ENCODE measurements at places on chromosomes 13 and 19.

DNA sequence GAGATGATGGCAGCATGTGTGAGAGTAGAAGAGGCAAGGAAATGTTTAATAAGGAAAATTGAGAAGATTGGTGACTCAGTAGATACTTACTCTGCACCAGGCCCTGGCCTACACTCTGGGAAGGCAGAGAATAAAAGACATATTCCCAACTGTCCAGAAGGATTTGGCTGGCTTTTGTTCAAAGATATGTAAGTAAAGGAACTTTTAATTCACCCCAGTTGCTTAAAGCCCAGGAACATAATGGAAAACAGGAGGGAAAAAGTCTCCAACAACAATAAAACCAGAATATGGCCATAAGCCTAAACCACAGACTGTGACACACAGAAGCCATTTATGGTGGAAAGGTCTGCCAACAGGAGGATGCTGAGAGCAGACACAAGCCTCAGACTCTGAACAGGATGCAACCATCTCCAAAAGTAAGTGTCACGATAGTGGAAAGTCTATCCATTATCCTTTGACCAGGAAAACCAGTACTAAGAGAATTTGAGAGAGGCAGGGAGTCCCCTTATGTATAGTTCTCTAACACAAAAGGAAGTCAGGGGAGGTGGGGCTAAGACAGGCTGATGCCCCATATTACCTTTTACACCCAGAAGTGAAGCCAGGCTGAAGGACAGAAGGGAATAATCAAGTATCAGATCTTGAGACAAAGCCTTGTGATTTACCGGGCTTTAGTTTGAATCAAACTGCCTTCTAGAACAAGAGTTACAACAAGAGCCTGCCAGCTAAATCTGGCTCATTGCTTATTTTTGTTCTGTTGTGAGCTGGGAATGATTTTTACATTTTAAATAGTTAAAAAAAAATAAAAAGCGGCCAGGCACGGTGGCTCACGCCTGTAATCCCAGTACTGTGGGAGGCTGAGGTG, 169.5 kb upstream of the STARD13 start:
- DNase-seq = no peak

DNA sequence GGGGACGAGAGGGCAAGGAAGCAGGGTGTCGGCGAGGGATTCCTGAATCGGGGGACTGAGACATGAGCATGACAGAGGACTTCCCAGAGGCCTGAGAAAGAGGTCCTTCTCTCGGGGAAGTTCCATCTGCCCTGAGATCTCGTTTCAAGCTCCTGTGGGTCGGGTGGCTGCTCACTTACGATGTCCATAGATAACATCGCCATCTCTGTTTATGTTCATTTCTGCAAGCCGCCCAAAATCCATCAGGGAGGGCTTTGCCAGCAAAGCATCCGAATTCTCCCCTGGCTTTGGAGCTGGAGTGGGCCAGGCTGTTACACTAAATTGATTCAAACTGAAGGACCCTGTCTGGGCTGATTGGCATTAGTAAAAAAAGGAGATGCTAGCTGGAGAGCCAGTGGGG, 5.9 kb downstream of the DMKN start:
- DNase-seq = no peak

DNA sequence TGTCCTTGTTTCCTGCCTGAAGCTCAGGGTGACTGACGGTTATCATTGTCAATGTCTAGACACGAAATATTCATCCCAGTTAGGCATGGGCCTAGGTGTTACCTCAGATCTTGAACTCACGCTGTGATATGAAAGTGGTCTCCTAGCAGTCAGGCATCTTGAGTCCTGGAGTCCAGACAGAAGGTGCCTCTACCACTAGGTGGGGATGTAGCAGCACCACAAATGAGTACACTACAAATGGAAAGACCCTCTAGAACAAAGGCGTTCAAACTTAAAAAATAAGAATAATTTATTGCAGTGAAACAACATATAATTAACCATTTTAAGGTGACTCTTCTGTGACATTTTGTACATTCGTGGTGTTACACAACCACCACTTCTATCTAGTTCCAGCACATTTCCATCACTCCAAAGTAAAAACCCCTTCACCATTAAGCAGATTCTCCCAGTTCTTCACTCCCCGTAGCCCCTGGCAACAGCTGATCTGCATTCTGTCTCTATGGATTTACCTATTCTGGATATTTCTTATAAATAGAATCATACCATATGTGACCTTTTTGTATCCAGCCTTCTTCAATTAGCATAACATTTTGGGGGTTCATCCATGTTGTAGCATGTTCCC, 11.9 kb upstream of the FRY start:
- no peak for DNase-seq

GRCh38 chr13:35600137-35600536, 123.6 kb upstream of the MAB21L1 start:
- no peak for DNase-seq

DNA sequence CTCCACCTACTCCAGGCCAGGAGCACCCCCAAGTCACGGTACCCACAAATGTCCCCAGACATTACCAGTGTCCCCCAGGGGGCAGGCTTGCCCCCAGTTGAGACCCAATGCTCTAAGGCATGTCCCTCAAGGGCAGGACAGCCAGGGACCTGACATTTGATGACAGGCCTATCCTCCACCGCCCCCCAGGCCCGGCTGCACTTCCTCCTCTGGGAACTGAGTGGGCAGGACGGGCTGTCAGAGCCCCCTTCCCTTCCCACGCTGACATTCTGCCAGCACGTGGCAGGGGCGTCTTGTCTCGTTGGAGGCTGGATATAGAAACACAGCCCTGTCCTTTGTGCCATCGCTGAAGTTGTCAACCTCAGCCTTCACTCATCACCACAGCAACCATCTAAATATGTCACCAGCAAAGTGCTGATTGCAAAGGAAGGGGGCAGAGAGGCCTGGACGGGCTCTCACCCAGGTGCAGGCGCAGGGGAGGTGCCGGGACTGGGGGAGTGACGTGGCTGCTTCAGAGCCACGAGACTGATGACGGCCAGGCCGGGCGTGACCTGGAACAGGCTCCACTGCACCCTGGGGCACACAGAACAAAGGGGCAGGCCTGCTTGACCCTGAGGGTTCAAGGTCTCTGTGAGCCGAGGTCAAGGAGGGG, 38.4 kb downstream of the GNG7 start:
- no peak for DNase-seq

- peak; percentile 64 for DNase-seq
Observed at GRCh38 chr19:8505680-8506401, 3.4 kb upstream of the PRAM1 start.

GRCh38 chr19:8208922-8209461, at the start of gene CERS4:
TSS of gene CERS4 (plus strand) at chr19:8209370. CDS start at chr19:8251077, 41,707 bp downstream.
- DNase-seq = peak; percentile 52

GRCh38 chr13:48110931-48111721, 16.2 kb upstream of the MED4 start:
- no peak for DNase-seq

- no peak for DNase-seq
Observed at GRCh38 chr19:1122972-1123363, 19.2 kb downstream of the GPX4 start.

- DNase-seq = no peak
Observed at GRCh38 chr19:21789466-21790085, 22.2 kb upstream of the ZNF100 start.

GRCh38 chr19:39377373-39378362, 13.2 kb downstream of the PAF1 start:
- DNase-seq = no peak

- no peak for DNase-seq
Observed at GRCh38 chr19:55519451-55520311, 17.3 kb downstream of the SBK2 start.

DNA sequence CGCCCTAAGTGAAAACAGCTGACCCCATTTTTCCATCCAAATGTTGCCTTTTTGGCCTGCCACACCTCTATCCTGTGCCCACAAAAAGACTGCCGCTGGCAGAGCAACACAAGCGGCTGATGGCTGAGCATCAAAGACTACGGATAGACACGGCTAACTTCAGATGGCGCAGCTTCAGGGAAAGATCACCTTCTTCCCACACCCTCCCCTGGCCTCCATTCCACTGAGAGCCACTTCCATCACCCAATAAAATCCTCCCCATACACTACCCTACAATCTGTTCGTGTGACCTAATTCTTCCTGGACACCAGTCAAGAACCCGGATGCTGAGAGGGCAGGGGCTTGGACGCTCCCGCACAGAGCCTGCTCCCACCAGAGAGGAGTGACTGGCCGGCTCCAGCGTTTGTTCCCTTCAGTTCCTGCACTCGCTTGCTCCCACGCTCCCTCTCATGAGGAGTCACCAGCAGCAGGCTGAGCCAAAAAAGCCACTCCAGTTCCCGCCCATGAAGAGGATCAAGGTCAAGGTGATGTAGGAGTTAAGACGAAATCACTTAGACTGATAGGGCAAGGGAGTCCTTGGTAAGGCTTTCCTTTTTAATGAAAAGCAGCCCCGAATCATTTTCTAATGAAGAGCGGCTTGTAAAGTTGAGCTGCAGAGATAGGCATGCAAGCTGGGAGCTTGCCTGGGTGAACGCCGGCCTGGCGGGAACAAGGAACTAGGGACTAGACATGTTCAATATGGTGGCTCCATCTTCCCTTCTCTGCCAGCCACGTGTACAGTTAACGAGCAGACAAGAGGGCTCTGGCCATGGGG, 35.7 kb downstream of the TSKS start:
- DNase-seq = no peak

DNA sequence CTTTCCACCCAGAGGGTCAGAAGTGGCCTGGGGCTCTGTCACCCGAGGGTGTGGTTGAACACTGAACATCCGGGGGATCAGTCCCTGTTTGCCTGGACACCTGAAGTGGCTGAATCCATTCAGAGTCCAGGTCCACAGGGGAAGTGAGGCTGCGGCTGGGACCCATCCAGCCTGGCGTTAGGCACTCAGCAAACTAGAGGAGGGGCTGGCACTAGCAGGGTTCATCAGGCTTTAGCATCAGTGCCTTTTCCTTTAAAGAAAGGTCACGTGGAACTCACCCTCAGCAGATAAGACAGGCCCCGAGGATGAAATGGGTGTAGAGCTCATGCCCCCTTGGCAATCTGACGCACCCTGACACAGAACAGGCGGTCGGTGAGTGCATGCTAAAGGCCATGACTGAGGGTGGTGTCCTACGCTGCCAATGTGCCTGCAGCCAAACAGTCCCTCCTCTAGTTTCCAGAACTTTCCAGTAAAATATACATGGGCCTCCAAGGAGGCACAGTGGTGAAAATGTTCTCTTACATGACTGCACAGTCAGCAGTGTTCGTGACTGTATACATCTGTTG, 72.4 kb upstream of the ARHGEF7 start:
- no peak for DNase-seq

- no peak for DNase-seq
Observed at GRCh38 chr19:48480183-48480557, 11.0 kb downstream of the CYTH2 start.

GRCh38 chr19:22332924-22333323, 46.7 kb downstream of the ZNF729 start:
- DNase-seq = no peak

DNA sequence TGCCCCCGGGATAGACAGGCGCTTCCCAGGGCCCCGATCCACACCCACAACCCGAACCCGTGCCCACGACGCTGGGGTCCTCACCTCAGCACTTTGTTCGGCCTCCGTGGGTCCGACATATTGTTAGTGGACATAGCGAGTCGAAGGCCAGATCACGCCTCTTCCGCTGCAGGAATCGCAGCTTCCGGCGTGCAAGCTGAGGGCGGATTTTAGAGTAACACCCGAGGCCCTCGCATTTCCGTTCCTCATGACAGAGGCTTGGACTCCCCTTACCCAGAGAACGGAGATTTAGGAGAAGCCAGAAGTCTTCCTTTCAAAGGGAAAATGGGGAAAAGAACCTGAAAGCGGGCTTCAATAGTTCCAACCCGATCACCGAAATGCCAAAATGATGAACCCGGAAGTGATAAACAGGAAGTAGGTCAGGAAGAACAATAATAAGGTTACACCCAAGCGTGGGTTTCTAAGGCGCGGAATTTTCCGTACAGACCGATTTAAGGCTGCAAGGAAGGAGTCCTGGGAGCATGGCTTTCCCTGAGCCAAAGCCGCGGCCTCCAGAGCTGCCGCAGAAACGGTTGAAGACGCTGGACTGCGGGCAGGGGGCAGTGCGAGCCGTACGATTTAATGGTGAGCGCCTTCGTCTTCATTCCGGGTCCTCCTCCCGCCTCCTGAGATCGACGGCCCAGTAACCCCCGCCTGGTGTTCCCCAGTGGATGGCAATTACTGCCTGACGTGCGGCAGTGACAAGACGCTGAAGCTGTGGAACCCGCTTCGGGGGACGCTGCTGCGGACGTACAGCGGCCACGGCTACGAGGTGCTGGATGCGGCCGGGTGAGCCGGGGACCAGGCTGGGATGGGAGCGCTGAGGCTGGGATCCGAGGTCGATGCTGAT, 2.9 kb downstream of the WDR83 start:
- DNase-seq = peak; percentile 53

DNA sequence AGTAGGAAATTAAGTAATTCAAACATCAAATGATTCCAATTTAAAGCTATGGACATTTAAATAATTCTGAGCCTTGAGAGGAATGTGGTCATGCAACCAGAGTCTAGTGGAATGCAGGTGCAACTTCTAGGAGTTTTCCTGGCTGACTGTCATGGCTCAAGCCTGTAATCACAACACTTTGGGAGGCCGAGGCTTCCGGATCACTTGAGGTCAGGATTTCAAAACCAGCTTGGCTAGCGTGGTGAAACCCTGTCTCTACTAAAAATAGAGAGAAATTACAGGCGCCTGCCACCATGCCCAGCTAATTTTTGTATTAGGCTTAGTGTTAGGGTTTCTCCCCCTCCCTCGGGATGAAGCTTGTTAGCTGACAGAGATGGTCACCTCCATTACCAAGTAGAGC, 6.4 kb downstream of the ZNF808 start:
- no peak for DNase-seq

- no peak for DNase-seq
Observed at GRCh38 chr13:110921695-110922094, 6.8 kb upstream of the ANKRD10 start.

GRCh38 chr19:34189917-34190425, 17.7 kb downstream of the LSM14A start:
- no peak for DNase-seq

GRCh38 chr19:14081797-14082674, 3.5 kb downstream of the C19orf67 start:
- DNase-seq = no peak

DNA sequence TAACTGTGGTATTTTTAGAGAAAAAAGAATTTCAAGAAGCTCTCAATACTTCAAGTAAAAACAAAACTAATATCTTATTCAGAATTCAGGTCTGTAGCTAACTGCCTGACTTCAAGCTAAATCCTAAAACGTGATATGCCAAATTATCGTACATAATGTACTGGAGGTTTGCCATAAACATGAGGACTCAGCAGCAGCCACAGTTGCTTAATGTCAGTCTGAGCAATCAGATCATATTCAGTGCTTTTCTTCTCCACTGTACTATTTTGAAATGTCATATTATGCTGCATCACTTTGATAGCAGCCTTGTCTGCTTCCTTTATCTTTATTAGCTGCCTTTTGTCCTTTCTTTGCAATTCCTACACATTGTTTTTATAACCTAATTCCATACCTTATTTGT, 265.1 kb upstream of the EDNRB start:
- DNase-seq = no peak

Data from stimulated activated CD8-positive, alpha-beta memory T cell treated with anti-CD3 and anti-CD28 coated beads, Interleukin-15, amount 100 ng/mL, for 24 hours (primary cell).